Activated T-cell treated with anti-CD3 and anti-CD28 coated beads, Interleukin-2, amount 50 U/mL, for 1 hour (primary cell): ENCODE measurements at places on chromosomes 4 and X.

GRCh38 chr4:17077105-17077504 lies 178.7 kb upstream of the LDB2 start:
- DNase-seq = no peak

- no peak for DNase-seq
These were observed 4.1 kb downstream of the HDAC8 start for GRCh38 chrX:72568406-72569092.

DNA sequence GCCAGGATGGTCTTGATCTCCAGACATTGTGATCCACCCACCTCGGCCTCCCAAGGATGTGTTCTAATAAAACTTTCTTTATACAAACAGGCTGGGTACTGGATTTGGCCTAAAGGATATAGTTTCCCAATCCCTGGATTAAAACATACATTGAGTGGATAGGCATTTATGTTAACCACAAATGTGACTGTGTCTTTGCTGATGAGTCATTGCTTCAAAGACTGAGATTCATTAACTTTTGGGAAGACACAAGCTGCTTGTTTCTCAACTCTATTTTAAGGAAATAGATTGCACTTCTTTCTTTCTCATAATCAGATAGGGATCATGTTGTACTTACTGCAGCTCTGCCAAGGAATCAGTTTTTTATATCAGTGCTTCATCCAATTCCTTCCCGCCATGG lies 131.3 kb upstream of the AGA start:
- no peak for DNase-seq

DNA sequence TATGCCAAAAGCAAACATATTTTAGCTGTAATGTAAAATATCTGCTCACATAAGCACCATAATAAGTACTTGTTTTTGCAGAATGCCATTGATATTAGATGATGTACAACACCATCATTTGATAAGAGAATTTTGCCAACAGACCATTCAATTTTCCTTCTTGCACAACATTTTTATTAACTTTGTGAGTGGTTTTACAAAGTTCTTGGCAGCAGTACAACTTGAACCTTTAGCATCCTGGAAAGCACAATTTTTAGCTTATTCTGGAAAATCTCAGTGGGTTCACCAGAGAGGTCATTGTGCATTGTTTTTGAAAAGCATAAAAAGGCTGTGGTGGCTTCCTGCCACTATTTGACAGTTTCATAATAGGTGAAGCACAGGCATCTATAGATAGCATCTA lies 26.4 kb upstream of the REPS2 start:
- no peak for DNase-seq

DNA sequence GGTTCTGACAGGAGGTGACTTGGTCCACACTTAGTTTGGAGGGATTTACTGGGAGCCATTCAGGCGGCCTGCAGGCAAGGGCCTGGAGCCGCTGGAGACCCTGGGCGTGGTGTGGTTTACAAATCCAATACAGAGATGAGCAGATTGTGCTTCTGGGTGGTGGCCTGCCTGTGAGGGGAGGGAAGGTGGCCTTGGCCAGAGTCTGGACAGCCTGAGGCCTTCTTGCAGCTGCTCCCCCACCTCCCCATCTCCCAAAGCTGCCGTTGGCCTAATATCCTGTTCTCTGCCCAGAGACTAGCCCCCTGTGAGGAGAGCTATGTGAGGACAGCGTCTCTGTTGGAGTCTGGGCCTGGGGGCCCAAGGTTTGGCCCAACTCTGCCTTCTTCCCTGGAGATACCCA lies 163.9 kb upstream of the MAMLD1 start:
- DNase-seq = no peak

DNA sequence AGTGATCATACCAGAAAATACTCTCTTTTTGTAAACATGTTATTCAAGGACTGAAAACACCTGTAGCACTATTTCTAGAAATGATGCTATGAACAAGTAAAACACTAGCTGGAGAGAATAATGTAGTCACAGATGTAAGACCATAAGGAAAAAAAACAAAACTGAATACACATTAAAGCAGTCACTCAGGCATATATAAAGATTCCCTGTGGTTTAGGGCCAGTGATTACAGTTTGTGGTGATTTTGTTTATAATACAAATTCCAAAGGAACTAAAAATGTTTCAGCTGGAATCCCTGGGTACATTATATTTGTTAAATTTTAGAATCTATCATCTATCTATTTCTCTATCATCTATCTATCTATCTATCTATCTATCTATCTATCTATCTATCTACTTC lies 777.8 kb upstream of the FRG1 start:
- no peak for DNase-seq

GRCh38 chr4:152162331-152162697 lies 373.6 kb downstream of the FBXW7 start:
- no peak for DNase-seq

- DNase-seq = no peak
These were observed 140.6 kb downstream of the SPANXA1 start for GRCh38 chrX:141443922-141444321.

DNA sequence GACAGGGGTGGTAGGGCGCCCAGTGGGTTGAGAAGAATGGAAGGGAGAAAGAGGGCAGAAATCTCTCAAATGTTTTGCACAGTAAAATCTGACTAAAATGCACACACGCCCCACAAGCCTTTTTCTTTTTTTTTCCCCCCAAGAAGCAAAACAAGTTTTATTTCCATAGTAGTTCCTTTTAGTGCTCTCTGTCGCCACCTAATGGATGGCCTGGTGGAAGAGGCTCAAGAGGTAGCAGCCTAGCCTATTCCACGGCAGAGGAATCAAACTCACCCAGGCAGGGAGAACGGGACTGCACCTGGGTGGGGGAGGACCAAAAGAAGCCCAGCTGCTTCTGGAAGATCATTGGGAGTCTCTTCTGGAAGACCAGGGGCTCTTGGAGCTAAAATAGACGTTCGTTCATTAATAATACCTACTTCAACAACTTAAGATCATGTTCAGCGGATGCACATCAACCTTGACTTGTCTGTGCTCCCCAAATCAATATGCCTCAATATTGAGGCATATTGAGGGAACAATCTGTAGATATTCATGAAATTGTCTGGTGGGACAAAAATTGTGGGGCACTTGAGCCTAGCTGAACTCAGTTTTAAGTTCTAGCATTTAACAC lies 31.6 kb upstream of the IRAK1 start:
- DNase-seq = peak; percentile 68

DNA sequence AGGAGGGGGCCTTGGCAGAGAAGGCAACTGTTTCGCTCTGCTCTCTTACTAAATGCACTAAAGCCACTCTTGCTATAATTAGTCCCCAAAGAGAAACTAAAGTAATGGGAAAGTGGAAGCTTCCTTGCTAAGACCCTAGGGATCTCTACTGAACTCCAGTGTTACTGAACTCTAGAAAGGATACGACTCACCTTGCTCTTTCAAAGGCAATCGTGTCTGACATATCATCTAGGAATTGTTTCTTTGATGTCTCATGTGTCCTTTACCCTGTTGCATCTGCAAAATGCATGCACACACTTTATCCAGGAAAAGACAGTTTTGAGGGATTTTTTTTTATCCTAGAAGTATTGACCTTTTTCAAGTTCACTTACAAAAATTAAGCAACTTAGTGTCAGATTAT lies 148.1 kb upstream of the FAM9B start:
- DNase-seq = no peak

GRCh38 chrX:153886915-153887314 lies 942 bp upstream of the L1CAM start:
- DNase-seq = no peak

- DNase-seq = no peak
These were observed 321.0 kb downstream of the OPHN1 start for GRCh38 chrX:68112321-68112720.

DNA sequence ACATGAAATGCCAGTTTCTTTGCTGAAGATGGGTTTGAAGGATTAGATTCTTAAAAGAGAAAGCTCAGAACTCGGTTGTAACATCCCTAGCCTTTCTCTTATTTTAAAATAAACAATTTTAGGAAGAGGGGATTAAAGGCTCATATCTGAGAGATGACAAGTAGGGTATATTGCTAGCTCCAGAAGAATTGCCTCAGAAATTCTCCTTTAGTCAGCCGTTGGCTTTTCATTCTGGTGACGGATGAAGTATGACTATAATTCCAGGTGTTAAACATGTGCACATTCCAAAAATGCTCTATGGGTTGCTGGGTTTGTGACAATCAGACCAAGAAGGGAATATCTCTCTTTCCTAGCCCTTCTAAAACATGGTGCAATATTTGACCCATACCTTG lies 17.8 kb downstream of the DKK2 start:
- no peak for DNase-seq

DNA sequence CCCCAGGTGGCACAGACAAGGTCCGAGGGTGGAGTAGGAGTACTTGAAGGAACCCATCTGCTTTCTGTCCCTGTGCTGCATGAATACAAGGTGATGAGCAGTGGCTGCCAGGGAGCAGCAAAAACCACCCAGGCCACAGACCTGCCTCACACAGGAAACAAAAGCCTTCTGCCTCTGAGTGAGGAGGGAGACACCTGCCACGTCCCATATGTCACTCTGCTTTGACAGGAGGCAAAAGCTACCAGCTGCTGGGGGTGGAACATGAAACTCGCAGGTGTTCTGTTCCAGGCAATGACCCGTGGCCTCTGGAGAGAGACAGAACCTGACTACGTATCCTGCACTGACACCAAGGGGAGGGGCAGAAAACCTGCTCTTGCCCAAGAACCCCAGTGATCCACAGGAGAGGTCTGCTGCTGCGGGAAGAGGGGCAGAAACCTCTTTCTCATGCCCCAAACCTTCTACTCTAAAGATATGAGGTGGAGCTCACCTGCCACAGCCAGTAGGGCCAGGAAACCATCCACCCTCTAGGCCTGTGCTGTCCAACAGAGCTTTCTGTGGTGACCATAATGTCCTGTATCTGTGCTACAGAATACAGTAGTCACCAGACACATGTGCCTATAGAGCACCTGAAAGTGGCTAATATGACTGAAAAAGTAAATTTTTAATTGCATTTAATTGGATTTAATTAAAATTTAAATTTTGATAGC lies 172.9 kb downstream of the PRDM5 start:
- no peak for DNase-seq
